Osteoblast (primary cell): ENCODE measurements at places on chromosomes 2 and 18.

- DNase-seq: no peak
Measured at GRCh38 chr2:236782938-236783337, 213.3 kb downstream of the ACKR3 start.

DNA sequence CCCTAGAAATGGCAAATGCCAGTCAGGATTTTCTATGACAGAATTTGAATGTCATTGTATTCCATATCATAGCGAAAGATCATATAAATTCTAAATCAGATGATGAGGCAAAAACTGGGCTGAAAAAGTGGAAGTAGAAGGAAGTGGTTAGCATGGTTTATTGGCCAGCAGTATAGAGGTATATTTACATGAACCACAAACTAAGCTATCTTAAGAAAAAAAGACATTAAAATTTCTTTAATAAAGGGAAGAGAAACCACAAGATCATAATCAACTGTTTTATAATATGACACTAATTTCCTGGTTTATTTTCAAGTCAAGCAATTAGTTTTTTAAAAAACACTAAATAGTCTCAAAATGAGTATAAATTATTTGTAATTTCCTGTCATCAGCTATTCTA is 123.2 kb upstream of the LRP1B start:
- no peak for DNase-seq

DNA sequence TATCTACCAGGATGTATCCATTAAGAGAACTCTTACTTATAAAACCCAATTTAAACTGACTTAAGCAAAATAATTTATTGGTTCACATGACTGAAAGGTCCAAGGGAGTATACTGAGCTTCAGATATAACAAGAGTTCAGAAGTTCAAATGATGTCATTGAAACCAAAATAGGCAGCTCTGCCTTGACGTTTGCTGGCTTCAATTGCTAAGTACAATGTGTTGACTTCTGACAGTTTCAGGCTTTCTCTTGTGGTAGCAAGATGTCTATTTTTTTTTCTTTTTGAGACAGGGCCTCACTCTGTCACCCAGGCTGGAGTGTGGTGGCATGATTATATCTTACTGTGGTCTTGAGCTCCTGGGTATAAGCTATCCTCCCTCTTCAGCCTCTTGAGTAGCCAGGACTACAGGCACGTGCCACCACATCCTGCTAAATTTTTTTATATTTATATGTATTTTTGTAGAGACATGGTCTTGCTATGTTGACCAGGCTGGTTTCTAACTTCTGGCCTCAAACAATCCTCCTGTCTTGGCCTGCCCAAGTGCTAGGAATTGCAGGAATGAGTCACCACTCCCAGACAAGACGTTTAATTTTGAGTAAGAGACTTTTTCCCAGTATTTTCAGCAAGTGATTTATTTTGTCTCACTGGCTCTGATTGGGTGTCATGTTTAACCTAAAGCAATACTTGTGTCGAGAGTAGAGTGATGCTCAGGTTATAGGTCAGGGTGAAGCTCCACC is 184.8 kb downstream of the NR4A2 start:
- no peak for DNase-seq

GRCh38 chr2:109531221-109531620 is 82.5 kb downstream of the SEPTIN10 start:
- DNase-seq: peak; percentile 56

GRCh38 chr2:176234940-176235339 is 34.3 kb upstream of the MTX2 start:
- no peak for DNase-seq

DNA sequence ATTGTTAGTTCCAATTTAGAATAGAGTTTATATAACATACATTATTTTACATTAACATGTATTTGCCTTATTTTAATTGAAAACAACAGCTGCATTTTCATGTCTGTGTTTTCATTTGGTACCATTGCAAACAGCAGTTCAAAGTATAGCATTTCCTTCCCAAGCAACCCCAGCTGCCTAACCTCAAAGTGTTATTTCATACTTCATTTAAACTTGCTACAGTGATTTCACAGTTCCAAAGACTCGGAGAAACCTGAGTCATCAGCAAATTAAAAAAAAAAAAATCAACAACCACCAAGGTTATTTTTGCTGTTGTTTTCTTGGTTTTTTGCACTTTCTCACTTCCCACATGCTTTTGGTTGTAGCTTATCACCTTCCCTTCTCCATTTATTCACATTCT is 236.5 kb upstream of the SPHKAP start:
- no peak for DNase-seq

- DNase-seq: peak; percentile 70
Measured at GRCh38 chr2:198756166-198756565, 701.6 kb downstream of the SATB2 start.

GRCh38 chr2:169933124-169933711 is 106.0 kb downstream of the UBR3 start:
- DNase-seq: peak; percentile 18

DNA sequence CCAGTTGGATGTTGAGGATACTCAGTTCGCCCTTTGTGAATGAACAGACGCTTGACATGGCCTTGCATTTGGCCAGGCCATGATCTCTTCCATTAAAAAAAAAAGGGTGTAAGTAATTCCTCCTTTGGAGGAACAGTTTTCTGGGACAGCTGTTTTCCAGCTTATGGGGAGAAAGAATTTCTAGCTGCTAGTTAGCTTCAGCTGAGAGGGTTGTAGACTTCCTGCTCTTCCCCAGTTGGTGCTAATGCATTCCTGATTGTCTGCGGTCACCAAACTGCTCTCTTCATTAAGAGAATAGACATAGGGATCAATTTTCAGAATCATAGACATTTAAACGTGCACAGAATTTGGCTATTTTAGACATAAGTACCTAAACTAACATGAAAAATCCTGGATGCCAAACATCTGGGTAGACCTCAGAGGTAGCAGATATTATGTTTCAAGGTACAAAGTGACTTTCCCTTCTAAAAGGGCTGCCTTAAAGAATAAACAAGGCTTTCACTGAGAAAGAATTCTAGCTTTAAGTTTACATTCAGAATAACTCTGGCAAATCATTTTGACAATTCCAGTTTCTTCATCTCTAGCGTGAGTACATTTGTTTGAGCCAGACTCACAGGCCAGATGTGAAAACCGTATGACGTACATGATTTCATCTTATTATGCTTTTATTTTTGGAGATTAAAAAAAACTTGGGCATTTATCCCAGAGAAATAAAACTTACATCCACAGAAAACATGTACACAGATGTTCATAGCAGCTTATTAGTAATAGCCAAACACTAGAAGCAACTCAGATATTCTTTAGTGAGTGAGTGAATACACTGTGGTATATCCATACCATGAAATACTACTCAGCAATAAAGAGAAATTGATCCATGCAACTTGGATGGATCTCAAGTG is 71.2 kb downstream of the MAIP1 start:
- no peak for DNase-seq

- no peak for DNase-seq
Measured at GRCh38 chr2:14804902-14805301, 172.4 kb downstream of the LRATD1 start.

DNA sequence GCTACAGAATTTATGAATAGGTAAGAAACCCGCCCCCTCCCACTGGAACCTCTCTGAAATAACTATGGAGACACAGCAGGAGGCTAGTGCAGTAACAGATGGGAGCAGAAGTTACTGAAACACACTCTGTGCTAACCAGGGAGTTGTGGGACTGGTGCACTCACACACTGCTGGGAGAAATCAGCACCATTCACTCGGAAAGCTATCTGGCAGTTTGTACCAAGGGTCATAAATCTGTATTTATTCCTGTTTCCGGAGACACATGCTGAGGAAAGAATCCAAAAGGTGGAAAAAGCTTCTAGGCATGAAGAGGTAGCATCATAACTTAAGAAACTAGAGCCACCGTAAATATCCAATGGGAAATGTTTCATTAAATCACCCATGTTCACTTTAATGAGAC is 39.9 kb downstream of the TGFA start:
- no peak for DNase-seq

- no peak for DNase-seq
Measured at GRCh38 chr2:67945940-67946339, 116.9 kb downstream of the C1D start.

DNA sequence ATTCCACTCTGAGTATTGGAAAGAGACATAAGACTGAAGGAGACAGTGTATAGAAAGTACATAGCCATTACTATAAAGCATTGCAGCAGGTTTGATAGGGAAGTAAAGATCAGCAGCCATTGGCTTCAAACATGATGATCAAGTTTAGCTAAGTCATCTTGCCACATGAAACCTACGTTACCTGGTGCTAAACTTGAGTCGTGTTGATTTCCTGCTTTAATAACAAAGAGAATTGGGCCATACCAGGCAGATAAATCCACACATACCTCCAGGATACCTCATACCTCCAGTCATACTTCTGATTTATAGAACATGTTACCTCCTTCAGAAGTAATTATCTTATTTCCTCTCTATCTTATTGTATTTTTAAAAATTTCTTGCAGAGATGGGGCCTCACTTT is 10.3 kb upstream of the KYNU start:
- DNase-seq: no peak

GRCh38 chr2:3628800-3629199 is 29.2 kb upstream of the ALLC start:
- peak; percentile 27 for DNase-seq

GRCh38 chr2:58651930-58652329 is 410.8 kb upstream of the FANCL start:
- no peak for DNase-seq
